Astrocyte of the spinal cord (primary cell): ENCODE measurements at places on chromosomes 4 and X.
A peak's percentile ranks its signal among the peaks of the same experiment; 100 is the strongest.

GRCh38 chr4:158159054-158159717 is 13.6 kb downstream of the GASK1B start:
- DNase-seq, result peak; percentile 75

DNA sequence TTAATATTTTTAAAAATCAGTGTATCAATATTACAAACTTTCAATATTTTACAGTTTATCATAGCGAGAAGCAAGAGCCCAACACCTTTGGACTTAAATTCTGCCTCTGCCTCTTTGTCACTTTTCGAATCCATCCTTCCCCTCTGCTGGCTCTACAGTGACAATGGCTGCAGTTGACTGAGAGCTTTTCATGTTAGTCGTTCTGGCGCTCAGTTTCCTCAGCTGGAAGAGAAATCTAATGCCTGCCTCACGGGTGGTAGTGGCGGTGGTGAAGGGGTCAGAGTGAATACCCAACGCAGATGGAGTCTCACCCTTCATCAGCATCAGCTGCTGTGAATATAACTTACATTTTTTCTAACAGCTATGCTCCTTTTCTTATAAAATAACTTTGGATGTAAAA is 144.8 kb downstream of the NWD2 start:
- DNase-seq, result no peak

DNA sequence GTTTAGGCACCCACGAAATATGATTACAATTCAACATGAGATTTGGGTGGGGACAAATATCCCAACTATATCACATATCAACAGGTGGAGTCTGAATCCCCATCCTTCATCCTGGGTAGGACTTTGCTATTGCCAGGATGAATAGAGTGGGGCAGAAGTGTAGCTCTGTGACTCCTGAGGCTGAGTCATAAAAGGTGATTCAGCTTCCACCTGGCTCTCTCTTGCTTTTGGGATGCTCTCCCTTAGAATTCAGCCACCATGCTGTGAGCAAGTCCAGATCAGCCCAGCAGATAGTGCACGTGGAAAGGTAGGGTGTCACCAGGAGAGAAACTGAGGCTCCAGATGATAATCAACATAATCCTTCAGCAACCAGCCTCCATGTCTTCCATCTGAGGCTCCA is 193.8 kb upstream of the BCOR start:
- DNase-seq, result no peak

DNA sequence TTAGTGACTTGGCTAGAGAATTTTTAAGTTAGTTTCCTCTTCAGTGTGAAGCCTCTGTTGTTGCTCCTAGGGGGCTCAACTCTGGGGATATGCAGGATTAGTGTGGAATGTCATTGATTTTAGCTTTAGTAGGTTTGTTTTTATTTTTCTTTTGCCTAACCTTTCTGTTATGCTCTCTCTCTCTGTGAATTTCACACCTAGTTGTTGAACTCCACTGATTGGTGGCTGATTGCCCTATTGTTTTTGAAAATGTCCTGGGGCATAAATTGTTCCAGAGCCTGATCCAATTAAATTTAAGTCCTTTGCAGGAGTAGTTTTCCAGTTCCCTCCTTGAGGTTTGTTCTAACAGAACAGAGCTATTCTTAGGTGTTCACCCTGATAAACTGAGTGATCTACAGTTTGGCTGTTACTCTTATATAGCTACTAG is 393.3 kb upstream of the CTSO start:
- DNase-seq, result peak; percentile 14

- DNase-seq, result peak; percentile 61
Observed at GRCh38 chr4:127403471-127404084, 229.2 kb upstream of the INTU start.

DNA sequence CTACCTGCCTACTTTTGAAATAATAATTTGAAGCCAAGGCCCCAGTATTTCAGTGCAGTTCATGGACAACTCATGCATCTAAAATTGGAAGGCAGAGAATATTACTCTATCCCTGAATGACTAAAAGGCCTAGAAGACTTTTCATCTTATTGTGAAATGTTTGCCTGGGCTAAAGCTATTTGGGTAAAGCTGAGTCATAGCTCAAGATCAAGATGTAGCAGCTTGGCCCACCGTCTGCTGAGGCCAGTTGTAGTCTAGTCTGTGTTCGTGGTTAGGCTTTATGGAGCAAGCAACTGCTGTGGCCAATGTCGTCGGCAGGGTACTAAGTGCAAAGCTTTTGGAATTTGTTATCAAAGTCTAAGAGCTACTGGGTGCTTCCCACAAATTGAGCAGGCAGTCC is 929.1 kb downstream of the RAB28 start:
- DNase-seq, result peak; percentile 23

DNA sequence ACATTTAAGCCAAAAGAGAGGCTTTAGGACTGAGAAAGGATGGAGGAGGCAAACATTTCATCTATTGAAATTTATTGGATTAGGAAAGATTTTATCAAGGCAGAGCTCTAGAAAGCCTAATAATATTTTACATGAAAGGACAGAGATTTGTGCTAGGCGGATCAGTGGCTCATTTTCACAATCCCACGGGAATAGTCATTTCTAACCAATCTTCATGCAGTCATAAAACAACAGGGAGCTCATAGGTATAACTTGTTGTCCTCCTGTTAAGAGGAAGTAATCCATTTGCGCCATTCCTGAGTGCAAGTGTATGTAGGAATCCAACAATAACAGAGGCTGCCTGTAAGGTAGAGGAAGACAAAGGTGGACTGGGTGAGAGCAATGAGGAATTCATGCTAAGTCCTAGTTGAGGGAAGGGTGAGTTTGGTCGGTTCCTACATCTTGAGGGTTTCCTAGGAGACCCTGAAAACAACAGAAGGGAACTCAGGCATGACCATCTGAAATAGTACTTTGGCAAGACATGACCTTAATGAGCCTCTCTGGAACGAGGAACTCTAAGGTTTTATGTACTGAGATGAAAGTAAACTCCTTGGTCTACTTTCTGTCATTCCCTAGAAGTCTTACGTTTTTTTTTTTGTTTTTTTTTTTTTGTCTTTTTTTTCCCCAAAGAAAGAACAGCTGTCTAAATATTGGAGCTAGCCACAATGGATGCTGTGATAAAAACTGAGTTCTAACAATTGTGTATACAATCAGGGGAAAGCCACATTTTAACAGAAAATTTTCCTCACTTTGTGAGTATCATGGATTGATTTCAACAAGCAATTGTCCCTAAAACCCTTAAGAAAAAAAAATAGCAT is 89.7 kb downstream of the GEMIN8 start:
- peak; percentile 5 for DNase-seq

GRCh38 chr4:81836716-81837115 is 365.0 kb upstream of the RASGEF1B start:
- no peak for DNase-seq

DNA sequence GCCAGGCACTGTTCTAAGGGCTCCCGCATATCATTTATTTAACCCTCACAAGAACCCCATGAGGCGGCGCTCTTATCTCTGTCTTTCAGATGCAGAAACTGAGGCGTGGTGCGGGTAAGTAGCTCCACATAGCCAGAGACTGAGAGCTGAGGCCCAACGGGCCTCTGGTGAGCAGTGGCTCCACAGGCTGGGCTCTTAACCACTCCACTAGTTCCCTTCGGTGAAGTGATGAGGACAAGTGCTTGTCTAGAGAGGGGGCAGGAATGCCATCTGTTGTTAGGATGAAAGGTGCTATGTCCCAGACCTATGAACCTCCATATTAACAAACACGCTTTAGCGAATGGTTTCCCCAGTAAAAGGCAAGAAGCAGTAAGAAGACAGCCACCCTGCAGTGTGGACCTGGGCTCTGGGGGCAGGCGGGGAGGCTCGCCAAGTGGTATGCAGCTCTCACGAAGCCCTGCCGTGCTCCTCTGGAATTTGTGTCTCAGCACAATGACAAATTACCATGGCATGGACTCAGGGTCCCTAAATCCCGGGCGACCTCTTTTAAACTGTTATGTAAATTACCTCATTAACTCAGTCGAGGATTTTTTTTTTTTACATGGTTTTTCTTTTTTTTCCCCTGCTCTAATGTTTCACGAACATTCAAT is 20.9 kb upstream of the S100G start:
- no peak for DNase-seq

GRCh38 chr4:6446538-6447451 is 25.6 kb downstream of the PPP2R2C start:
- DNase-seq, result no peak

- DNase-seq, result no peak
Observed at GRCh38 chrX:133054761-133055405, 42.0 kb downstream of the USP26 start.

GRCh38 chrX:138011468-138011867 is 445.5 kb downstream of the ZIC3 start:
- DNase-seq, result no peak

DNA sequence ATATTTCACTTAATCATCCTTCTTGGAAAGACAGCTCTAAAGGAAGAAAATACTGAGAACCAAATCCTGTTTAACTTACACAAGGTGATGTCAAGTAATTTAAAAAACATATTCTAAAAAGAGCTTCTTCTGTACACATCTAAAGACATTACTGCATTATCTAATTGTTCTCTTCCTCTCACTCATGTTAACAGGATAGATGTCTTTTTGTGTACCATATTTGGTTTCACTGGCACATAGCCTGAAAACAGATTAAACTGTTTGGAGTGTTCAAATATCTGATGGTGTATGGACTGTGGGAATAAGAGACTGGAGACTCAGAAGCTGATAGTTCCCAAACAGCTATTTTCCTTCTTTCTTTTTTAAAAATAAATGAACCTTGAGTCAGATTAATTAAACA is 213.3 kb upstream of the MAB21L2 start:
- no peak for DNase-seq

DNA sequence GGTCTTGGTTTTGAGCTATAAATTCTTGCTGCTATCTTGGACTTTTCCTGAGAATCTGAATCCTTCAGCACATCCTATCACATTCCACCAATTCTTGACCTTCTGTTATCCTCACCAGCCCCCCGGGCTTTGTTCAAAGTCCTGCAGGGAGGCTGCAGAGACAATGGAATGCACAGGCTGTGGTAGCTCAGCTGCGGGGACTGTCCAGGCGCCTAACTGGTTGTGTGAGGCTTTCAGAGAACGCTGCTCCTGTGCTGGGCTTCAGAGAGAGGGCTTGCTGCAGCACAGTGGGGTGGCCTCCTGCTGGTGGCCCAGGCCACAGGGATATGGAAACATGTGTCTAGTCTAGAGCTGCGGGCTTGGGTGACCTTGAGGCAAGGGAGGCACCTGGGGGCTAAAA is 196.3 kb upstream of the GATB start:
- DNase-seq, result peak; percentile 45

DNA sequence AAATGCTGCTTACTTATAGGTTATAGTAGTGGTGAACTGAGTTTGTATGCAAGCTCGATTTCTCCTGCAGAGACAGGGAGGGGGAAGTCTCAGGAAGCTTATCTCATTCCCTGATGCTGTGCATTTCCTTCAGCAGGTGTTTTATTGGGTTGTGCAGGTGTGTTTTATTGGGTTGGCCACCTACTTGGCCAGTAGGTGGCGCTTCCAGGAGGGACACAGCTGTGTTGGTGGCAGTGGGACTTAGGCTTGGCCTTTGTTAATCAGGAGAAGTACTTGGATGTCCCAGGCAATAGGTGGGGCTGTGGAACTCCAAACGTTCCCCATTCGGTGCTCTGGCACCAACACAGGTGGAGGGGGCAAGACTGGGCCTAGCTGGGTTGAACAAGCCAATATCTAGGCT is 196.0 kb upstream of the DCAF8L1 start:
- DNase-seq, result no peak

GRCh38 chrX:10239611-10240064 is 82.9 kb downstream of the CLCN4 start:
- peak; percentile 60 for DNase-seq

DNA sequence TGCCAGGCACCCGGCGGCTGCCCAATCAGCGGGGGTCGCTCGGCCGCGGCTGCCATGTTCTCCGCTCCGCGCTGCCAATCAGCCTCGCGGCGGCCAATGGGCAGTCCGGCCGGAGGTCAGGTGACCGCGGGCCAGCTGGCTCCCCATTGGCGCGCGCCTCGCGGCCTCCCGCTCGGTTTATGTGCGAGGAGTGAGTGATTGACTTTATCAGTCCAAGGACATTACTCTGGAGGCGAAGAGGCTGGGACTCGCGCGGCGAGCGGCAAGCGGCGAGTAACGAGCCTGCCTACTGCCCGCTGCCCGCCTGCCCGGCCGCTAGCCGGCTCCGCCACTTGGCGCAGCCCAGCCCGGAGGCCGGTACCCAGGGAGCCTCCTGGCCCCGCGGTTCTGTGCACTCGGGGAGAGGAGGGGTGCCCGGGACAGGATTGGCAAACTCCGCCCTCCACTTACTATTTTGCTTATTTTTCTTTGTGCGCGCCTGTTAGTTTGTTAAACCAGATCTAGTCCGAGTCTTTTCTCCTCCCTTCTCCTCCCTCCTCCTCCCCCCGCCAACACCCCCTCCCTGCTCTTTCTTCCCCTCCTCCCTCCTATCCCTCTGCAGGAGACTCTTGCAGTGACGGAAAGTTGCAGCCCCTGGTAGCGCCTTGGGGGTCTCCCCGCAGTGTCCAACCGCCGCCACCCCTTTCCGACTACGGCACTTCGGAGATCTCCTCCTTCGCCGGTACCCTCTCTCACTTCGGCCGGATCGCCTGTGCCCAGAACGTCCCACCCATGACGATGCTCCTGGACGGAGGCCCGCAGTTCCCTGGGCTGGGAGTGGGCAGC is at the start of gene ZIC3:
TSS of gene ZIC3 (plus strand) at position 207 of the 825 bp plus-strand sequence. CDS start at position 772, 565 bp downstream.
- peak; percentile 80 for DNase-seq

DNA sequence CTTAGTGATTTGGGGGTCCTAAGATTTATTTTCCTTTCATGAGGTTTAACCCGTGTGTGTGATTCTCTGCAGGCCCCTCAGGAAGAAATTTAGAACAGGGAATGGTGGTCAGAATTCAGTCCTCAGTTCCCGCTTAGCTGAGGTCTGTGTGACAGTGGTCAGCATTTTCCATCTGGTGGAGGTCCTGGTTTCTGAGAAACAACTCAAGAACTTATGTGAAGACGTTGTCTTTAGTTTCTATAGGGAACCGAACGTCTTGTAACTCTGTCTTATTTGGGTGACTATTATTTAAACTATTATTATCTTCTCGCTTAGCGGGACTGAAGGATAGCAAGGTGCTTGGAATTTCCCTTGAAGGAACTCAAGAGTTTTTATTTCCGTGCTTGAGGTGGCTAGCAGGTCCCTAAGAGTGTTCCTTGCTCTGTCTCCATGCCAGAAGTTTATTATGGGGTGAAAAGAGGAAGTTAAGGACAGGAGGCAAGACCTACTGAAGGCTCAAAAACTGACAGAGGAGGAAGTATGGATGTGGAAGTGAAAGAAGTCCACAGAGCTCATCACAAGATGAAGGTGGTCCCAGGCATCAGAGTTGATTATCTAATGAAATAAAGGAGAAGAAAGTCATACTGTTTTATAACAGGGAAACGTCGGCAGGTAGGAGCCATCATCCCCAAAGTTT is 9.4 kb downstream of the MGST2 start:
- DNase-seq, result no peak

GRCh38 chrX:140525448-140525847 is 20.6 kb upstream of the SOX3 start:
- DNase-seq, result peak; percentile 25

DNA sequence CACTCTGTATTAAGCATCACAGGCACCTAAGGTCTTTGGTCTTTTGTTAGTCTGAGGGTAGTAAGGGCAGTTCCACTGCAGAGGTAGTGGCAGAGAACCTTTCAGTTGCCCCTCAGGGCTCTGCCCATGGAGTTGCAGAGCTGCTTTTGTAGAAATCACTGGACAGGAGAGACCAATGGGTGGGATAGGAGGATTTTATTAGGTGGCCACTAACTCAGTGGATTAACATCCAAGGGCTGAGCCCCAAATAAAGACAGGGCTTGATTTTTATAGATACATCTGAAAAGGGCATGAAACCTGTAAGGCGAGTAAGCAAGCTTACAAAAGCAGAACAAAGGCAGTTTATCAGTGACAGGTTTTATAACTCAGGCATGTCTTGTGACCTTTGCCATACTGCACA is 1035.4 kb downstream of the SH3BGRL start:
- DNase-seq, result peak; percentile 6
